AG10803 (cell line): ENCODE measurements at places on chromosomes 1 and 21.

DNA sequence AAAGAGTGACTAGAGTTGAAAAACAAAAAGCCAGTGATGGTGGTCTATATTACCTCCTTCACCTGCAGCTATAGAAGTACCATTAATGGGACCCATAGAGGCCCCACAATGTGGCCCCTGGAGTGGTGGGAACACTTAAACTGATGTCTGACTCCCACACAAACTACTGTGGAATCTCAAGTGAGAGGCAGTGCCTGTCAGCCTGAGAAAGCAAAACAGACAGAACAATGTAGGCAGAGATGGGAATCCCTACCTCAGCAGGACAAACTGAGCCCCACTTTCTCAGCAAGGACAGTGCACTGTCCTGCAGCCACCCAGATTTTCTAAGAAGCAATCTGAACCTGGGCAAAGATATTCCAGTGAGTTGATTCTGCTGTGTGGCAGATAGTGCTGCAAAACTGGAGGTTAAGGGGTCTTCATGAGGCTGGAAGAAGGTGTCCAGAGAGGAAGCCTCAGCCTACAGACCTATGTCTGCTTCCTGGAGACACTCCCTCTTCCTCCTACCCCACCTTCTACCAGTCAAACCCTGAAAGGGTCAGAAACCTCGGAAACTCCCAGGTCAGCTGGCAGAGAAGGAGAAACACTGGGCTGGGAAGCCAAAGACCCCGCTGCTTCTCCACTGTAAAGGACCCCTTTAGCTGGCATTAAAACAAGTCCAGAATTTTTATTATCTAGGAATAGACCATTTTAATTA, 228.7 kb downstream of the C1orf94 start:
- DNase-seq = no peak

DNA sequence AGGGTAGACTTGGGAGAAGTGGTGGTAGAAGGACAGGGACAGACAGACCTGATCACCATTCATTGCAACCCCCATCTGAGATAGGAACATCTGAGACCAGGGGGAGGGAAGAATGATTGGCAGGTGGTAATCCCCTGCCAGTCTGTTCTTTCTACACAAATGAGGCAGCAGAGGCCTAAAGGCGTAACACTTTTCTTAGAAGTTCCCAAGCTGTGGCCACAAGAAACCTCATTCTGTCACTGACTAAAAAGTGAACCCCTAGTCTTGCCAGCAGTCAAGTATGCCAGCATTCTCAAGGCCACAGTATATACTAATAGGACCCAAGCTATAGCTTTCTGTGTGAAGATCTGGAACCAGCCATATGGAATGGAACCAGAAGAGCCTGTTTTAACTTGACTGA, 638.0 kb downstream of the KCNT2 start:
- no peak for DNase-seq

DNA sequence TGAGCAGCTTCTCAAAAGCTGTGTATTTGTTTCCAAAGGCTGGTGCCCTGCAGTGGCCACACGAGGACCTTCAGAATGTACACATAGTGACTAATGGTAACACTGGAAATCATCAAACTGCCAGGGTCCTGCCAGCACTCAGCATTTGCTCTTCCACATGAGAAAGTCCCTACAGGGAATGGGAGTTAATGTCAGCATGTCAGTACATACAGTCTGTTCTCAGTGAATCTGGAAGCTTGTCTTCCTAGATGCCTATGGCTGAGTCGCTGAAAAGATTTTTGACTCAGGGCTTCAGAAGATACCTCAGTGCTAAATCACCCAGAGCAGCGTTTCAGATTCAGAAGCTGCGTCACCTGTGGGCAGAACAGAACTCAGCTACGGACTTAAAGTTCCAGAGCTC, 108.2 kb downstream of the CDC7 start:
- peak; percentile 82 for DNase-seq

DNA sequence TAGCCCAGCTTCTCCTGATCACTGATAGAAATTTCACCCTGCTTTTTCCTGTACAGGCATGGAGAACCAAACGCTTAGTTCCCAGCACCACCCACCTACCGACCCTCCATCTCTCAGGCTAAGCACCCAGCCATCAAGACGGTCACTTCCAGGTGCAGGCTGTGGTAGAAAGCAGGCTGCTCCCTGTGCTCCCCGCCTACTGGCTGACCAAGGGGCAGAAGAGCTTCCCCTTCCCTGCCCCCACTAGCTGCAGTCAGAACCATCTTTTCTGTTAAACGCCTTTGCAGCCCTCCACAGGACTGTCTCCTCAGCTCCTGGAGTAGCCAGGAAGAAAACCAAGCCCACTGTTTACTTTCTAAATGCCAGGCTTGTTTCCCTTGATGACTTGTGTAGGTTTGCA, 23.0 kb downstream of the SPATA46 start:
- no peak for DNase-seq

- DNase-seq = no peak
Observed at GRCh38 chr1:205629751-205630150, 2.1 kb downstream of the ELK4 start.

DNA sequence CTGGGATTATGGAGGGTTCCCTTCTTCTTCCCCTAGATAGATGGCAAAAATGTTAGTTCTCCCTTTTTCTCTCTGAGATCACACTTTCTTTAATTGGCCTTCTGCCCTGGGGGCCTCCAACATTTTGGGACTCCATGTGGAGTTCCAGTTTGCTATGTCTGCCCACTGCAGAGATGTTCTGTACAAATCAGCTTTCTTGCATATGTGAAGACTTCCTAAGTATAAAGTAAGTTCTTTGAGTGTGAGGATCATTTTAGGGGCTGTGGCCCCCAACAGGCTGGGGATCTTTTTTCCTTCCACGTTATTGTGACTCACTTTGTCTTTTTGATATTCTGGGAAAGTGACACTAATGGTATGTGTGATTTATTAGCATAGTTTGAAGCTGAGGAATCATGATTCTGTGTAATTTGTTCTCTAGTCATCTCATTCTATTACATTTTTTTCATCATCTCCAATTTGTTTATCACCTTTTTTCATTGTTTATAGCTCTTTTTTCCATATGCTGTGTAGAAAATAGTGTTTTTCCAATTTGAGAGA, 48.2 kb downstream of the HHAT start:
- peak; percentile 18 for DNase-seq
